Upper lobe of left lung (tissue), 6 donors: ENCODE measurements at places on chromosomes 6 and 20. TPM values are rescaled to one million over a fixed set of nuclear protein-coding genes. Genes with fewer than 3 reads are reported as not detected.

The RCAN2 gene
- total RNA-seq: 12.2 TPM

The SIRPD gene
- total RNA-seq: 2.2 TPM

The MAS1 gene
- total RNA-seq: 0.03 TPM

The PCK1 gene
- total RNA-seq: 0.23 TPM

The IER3 gene
- 40.7 TPM for total RNA-seq

- H3K27me3 ChIP-seq: peaks cover 69% of the 10 kb centered on the region
- no peaks in the 10 kb centered on the region for H3K36me3 ChIP-seq
- peak within 1 kb of the TSS; percentile 64 for H3K27ac ChIP-seq
- DNase-seq: peak; percentile 76
- peak within 1 kb of the TSS; percentile 16 for H3K4me3 ChIP-seq
Measured at GRCh38 chr6:6006428-6007365, at the start of gene NRN1. TSS of gene NRN1 (minus strand) at chr6:6006925. CDS start at chr6:6006749, 176 bp downstream.

DNA sequence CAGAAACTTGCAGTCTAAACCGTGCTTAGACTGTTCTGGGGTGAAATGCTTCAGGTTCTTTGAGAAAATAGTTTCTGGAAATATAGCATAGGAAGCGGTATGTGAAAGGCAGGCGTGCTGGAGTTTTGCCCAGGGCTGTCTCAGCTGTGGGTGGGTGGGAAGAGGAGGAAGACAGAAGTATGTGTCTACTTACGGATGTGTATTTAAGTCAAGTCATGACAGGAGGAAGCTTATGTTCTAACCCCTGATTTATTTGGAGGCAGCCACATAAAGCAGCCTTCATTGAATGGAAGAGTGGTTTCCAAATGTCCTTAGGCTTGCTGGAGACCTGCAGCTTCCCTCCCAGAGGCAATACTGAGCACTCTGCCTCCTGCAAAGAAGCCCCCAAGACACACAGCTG is 345.8 kb upstream of the PRND start:
- H3K4me3 ChIP-seq: no peak overlapping the region
- no peaks in the 10 kb centered on the region for H3K27me3 ChIP-seq
- no peak overlapping the region for H3K27ac ChIP-seq
- DNase-seq: no peak
- H3K4me1 ChIP-seq: no peaks in the 10 kb centered on the region

- H3K27ac ChIP-seq: peak overlapping the region; percentile 12
- H3K36me3 ChIP-seq: no peaks in the 10 kb centered on the region
- peaks cover 30% of the 10 kb centered on the region for H3K4me1 ChIP-seq
- no peak overlapping the region for H3K4me3 ChIP-seq
- DNase-seq: no peak
- no peaks in the 10 kb centered on the region for H3K27me3 ChIP-seq
Measured at GRCh38 chr20:32823078-32823477, 3.3 kb downstream of the MAPRE1 start.
